ENCODE measurements at places on chromosomes 6 and 20.

DNA sequence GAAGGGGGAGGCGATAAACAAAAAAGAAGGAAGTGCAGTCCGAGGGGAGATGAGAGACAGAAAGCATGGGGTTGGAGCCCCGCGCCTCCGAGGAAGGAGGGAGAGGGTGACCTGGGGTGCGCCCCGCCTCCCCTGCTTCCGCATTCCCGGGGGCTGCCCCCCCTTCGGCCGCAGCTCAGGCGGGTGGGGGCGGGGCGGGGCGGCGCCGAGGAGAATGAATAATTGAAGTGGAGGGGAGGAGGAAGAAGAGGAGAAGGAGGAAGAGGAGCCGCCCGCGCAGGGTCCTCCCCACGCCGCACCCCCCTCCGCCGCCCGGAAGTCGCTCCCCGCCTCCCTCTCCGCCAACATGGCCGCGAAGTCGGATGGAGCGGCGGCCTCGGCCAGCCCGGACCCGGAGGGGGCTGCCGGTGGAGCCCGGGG lies at the start of gene XKR7:
XKR7 (plus strand) TSS at position 322 of the 420 bp plus-strand sequence; CDS start at position 347, 25 bp downstream.
- DNase-seq: no peak

DNA sequence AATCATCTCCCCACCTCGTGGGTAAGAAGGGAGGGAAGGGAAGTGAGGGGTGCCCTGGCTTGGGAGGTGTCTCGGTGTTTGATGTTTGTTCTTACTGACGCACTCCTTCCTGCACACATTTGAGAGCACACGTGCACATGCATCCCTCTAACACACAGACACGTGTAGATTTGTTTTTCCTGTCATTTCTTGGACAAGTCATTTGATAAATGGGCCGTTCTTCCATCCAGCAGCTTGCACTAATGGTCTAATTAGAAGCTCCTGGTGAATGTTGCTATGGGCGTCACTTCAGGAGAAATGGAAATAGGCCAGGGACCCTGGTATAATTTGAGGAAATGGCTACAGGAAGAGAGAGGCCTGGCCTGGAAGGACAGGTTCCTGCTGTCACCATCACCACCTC lies 352.5 kb downstream of the CDH4 start:
- no peak for DNase-seq

DNA sequence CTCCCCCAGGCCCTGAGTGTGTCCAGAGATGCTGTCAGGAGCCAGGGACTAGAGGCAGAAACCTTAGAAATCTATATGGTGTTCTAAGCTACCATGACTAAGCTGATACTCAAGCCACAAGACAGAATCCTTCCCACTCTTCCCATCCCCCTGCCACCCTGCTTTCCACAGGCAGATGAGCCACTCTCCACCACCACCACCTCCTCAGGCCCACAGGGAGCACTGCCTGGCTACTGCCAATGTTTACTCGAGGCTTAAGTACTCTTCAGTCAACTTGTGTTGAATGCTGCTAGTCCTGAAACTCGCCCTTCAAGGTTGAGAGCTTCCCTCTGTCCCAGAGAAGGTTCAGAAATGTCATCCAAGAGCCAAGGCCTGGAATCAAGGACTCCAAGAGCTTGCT lies 56.2 kb downstream of the CENPW start:
- no peak for DNase-seq

DNA sequence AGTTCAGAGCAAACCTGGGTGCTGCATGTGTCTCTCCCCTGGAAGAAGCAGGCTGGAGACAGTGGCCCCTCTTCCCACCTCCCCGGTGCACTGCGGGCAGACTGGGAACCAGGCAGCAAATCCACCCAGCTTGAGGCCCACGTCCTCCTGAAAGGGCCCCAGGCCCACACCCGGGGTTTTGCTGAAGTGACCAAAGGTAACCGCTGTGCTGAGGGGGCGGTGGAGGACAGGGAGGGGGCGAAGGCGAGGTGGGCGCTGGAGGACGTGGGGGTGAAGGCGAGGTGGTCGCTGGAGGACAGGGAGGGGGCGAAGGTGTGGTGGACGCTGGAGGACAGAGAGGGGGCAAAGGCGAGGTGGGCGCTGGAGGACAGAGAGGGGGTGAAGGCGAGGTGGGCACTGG lies 1.8 kb upstream of the BIRC7 start:
- no peak for DNase-seq

DNA sequence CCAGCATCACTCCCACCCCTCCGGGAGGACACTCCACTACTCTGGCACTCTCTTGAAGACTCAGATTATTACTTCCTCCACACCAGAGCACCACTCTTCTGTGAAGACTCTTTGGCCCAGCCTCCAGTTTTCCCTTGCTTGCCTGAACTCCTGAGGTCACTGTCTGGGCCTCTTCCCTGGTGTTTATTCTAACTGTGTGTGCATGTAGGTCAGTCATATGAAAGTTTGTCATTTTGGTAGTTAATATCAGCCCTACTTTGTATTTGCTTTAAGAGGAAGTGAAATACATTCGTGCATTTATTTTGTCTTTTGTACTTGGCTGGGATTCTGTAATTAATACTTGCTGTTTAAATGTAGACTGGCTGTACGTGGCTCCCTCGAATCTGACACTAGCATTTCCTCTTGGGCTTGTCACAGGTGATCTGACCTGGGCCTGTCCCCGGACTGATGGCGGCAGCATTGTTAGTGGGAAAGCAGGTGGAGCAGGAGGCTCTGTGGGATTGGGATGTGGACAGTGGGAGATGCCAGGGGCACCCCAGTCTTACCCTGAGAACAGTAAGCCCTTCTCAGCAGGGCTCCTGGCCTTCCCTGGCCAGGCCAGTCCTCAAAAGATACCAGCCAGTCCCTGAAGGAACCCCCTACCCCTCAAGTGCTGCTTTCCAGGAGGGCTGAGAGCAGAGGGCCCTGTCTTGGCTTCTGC lies 350.5 kb downstream of the CDC5L start:
- no peak for DNase-seq

- DNase-seq: no peak
Observed at GRCh38 chr20:1805161-1805581, 90.0 kb upstream of the SIRPA start.

DNA sequence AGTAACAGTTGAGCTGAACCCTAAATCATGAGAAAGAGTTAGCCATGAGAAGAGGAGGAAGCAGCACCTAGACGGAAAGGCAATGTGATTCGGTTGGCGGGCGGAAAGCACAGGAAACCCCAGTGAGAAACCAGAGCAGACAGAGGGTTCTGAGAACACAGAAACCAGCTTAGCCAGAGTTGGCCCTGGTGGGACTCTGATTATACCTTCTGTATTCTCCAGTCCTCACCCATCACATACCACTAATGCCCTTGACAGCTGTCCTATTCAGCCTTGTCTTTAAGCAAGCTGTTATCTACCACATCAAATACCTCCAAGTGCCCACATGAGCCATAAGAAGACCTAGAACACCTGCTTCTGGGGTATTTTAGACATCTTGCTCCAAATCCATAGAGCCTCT lies 58.9 kb upstream of the LRRC1 start:
- no peak for DNase-seq

GRCh38 chr6:35718911-35719381 lies 17.9 kb upstream of the ARMC12 start:
- no peak for DNase-seq

GRCh38 chr6:126086560-126086959 lies 100.2 kb downstream of the TRMT11 start:
- DNase-seq: no peak

- DNase-seq: no peak
Observed at GRCh38 chr6:142011156-142011555, 121.6 kb upstream of the GJE1 start.

GRCh38 chr6:12693122-12693521 lies 23.4 kb upstream of the PHACTR1 start:
- DNase-seq: no peak

DNA sequence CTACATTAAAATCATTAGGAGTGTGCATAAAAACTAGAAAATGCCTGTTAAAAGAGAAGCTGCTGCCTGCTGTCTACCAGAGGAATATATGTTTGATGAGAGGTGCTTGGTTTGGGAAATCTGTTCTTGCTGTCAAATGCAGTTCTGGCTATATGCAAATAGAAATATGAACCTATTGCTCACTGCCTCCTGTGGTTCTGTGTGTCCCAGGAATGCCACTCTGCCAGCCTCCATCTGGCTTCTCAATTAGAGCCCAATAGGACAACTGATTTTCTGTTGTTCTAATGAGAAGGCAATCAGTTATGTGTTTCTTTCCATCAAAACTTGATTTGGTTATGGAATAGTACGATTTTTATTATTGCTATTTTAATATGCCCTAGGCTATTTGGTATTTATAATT lies 759.7 kb downstream of the HDGFL1 start:
- no peak for DNase-seq

- no peak for DNase-seq
Observed at GRCh38 chr6:148445620-148446019, 103.0 kb downstream of the SASH1 start.

DNA sequence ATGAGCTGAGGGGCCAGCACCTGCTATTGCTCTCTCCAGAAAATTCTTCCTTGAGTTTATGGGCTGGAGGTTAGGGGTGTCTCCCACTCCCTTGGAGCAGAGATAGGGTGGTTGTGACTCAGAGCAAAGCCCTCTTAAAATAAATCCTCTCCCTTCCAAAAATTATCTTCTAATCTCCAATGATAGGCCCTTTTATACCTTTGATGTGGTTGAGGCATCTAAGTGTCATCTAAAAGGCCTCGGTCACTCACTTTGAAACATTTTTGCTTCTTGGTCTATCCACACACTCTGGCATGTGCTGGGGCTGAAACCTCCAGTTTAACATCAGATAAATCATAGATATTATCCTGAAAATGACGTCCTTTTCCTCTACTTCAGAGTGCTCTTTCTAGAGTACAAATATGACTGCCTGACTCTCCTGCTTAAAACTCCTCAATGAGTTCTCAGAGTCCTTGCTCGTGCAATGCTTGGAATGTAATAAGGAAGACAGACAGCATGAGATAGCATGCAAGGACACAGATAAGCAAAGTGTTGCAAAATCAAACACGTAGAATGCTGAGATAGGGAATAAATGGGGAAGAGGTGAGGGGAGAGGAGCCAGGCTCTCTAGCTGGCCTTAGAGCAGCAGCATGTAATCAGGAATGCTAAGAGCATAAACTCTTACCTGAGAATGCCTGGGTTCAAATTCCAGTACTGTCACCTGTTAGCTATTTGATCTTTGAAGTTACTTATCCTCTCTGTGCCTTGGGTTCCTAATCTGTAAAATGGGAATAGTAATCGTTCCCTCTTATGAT lies 374.1 kb upstream of the CITED2 start:
- DNase-seq: no peak

DNA sequence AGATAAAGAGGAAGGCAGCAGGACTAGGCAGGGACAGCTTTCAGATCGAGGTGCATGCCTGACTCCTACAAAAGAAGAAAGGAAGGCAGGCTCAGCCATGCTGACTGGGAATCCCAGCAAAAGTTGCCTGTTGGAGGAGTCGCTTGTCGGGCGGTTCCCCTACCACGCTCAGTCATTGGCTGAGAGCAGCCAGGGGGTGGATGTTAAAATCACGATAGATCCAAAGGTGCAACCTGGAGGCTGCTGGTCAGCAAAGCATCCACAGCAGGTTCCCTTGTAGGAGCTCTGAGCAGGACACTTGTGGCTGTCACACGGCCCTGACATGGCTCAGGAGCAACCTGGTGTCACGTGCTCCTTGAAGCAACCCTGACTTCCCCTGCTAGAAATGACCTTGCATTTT lies 74.6 kb downstream of the ISM1 start:
- no peak for DNase-seq

DNA sequence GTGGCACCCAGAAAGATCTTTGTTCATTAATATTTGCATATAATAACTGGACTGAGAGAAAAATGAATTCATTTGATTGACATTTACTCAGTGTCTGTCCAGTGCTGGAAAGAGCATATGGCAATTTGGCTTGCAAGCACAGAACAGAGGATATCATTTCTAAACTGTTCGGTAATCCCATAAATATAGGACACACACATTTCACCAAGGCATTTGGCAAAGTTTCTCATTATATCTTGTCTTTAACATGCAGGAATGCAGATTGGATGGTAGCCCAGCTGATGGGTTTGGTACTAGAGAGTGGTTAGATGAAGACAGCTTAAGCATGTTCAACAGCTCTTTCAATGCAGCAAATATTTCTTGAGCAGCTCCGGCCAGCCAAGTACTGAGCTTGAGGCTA lies 259.2 kb downstream of the PRKN start:
- DNase-seq: no peak

DNA sequence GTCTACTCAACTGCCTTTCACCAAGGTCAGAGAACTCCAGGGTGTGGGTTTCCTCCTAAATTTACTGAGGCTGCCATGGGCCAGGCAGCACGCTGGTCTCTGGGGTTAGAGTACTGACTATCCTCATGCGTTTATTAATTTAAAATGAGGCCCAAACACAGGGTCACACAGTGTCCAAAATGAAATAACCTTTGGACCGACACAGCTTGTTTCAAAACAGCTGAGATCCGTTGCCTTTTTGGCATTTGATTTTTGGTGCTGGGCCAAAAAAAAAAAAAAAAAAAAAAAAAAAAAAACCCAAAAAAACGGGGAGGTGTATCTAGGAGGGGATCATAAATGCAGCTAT lies 14.6 kb upstream of the TOX2 start:
- no peak for DNase-seq

GRCh38 chr6:158767709-158768108 lies 51.5 kb downstream of the EZR start:
- no peak for DNase-seq

- no peak for DNase-seq
Observed at GRCh38 chr20:50330504-50331313, 140.1 kb downstream of the CEBPB start.

DNA sequence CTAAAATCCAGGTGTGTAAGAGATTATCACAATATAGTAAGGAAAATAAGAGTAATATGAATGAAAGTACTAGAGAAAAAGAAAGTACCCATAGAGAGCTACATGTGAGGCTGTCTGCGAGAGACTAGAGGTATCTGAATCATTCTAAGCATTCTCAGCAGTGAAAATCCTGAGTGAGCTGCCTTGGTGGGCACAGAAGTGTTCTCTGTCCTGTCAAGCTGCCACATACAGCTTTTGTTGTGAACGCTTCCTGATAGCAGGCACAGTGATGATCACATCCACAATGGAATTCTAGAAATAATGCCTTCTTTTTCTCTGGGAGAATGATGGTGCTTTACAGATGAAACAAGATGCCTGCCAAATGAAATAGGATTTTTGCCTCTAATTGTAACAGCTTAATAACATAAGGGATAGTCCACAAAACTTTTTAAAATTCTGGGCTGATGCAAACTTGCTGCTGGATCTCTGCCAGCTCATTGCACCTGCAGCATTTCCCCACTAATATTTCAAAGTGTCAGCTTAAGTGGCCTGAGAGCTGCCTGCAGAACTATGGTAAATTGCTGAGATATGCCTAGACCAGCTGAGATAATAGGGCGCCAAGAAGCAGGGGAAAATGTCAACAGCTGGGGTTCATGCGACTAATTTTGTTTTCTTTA lies 620.5 kb downstream of the DOK5 start:
- DNase-seq: no peak
